Omental fat pad (tissue), 4 donors: ENCODE measurements at places on chromosomes 5 and 9.

GRCh38 chr9:107043886-107044285 lies 180.9 kb downstream of the ZNF462 start:
- DNase-seq: no peak

GRCh38 chr5:157029457-157029856 lies 29.5 kb downstream of the HAVCR1 start:
- DNase-seq: no peak

DNA sequence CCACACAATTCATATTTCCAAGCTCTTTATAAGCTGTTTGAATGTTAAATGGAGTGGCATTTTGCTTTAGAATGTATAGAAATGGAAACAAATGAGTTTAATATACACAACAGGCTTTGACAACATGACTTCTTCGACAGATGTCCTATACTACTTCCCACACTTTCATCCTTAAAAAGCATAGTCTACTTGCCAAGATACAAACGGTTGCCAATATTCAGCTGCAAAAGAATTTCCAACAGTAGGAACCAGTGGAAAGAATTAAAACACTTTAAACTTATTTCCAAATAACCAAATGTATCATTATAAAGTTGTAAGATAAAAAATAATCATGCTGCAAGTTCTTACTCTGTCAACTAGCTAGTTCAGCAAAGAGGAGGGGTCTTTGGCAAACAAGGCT lies 456.4 kb downstream of the PDE4D start:
- no peak for DNase-seq

GRCh38 chr5:148033134-148033533 lies 30.6 kb upstream of the SPINK5 start:
- no peak for DNase-seq

DNA sequence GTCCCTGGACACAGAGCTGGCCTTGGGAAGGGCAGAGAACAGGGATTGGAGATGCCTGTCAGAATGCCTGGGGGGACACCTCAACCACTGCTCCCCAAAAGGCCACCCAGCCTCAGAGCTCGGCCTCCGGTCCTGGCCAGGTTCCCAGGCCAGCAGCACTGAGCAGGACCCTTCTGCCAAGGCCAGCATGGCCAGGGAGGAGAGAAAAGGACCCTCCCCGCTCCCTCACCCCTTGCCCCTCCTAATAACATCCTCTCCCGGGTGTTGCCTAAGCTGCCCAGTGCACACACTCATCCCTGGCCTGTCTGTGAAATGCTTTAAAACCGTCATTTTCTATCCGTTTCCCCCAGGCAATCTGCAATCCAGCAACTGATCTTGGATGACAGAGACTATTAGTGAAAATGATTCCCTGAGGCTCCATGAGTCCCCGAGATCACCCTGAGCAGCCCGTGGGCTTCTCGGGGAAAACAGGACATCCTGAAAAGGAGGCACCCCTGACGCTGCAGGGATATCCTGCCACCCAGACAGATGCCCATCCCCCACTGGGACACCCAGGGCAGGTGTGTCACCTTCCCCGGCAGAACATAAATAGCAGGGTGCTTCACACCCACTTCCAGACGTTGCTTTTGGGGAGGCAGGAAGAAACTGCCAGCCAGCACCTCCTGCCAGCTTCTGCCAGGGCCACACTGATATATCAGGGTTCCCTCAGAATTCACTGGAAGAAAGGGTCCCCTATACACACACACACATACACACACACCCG lies 75.3 kb downstream of the ADAMTS2 start:
- DNase-seq: peak; percentile 21

DNA sequence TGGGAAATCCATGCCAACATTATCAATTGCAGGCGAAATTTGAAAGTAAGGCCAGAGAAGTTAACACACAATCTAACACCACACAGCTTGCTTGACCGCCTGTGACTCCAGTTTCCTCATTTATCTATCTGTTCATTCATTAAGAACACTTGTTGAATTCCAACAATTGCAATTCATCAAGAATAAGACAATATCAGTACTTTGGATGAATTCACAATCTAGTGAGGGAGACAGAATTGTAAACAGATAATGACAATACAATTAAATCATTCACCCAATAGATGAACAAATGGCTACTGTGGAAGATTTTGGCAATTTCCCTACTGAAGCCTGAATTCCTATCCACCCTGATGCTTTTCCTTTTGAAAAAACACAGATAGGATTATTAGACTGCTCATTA lies 181.6 kb downstream of the TRIM36 start:
- DNase-seq: no peak

GRCh38 chr5:10662661-10663488 lies 98.2 kb downstream of the DAP start:
- no peak for DNase-seq

DNA sequence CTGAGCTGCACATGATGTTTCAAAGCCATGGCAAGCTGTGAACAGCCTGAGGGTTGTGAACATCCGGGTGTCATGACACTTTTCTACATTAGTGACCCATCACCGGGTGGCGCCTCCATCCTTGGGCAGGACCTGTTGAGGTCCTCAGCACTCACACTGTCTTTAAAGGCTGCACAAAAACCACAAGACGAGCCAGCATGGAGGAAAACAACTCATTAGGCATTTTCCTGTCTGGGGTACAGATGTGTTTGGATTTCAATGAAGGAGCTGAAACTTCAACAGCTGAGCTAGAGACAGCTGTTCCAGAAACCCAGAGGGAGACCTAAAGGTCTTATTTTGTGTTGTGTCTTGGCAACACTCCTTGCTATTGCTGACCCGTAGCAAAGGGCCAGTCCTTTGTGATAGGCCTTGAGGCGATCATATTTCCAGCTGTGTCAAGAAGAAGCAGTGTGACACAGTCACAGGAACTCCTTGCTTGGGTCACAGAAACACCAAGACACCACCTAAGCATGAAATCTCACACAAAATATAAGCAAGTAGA lies 151.8 kb upstream of the VLDLR start:
- DNase-seq: no peak

GRCh38 chr9:35652829-35653209 lies 2.1 kb upstream of the SIT1 start:
- no peak for DNase-seq

GRCh38 chr9:36739373-36740116 lies 166.8 kb downstream of the MELK start:
- no peak for DNase-seq

- peak; percentile 69 for DNase-seq
Observed at GRCh38 chr9:129131300-129132145, 20.3 kb downstream of the PTPA start.
